ENCODE measurements at places on chromosomes 11 and 22. TPM values are rescaled to one million over a fixed set of nuclear protein-coding genes. Genes with fewer than 3 reads are reported as not detected.

Gene CST6
- total RNA-seq: not detected

Gene C11orf42
- total RNA-seq: not detected

Gene CHST1
- total RNA-seq: 0.47 TPM

Gene SLC22A9
- not detected for total RNA-seq

Gene RBFOX2
- total RNA-seq: 0.52 TPM

Gene OR56A1
- total RNA-seq: not detected

Gene C2CD3
- total RNA-seq: 46.4 TPM

Gene SOX6
- 0.05 TPM for total RNA-seq

Gene SLN
- total RNA-seq: not detected

Gene SPI1
- total RNA-seq: 0.57 TPM
